ENCODE measurements at places on chromosomes 6 and 20.

DNA sequence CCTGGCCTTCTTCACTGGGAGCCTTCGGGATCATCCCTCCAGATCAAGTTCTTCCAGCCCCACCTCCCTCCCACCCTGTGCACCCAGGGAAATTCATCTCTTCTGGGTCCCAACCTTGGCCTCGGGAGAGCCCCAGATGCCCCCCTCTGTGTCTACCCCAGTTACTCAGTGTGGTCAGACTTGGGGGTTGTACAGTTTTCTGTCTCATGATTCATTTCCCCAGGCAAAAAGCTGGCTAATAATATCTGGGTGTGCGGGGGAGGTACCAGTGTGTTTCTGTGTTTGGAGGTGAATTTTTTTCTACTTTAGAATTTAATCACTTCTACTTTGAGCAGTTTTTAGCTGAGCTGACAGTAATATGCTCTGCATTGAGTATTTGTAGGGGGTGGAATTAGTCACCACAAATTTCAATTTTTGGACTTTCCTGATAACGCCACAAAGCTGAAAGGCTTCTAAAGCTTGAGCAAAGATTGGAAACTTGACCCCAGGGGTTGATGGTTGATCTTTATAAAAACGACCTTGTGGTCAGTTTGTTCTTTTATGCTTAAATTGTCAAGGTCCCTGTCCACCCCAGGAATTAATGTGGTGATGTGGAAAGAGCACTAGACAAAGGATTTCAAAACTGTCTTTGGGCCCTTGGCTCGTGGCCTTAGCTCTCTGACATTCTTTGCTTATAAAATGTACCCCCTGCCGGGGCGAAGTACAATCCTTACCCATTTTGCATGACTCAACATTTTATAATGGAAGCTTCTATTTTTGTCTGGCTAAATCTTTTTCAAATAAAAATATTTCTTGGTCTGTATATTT lies 284.7 kb upstream of the TAB2 start:
- DNase-seq = peak; percentile 80

- DNase-seq = no peak
These were observed 17.8 kb upstream of the FKBP5 start for GRCh38 chr6:35706468-35706867.

DNA sequence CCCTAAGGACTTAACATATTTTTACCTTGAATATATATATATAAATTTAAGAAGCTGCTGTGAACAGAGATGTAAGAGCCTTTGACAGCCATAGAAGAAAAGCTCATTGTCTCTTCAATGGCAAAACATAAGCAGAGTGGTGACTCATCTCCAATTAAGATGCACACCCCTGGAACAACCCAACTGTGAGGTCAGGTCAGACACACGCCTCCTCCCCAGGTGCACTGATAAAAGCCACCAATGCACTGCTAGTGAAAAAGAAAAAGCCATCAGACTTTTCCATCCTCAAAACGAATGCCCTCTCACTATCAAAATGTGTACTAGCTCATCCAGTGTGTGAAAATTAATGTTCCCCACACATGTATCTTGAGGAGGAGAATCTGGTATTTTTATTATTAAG lies 100.1 kb downstream of the SMLR1 start:
- no peak for DNase-seq

DNA sequence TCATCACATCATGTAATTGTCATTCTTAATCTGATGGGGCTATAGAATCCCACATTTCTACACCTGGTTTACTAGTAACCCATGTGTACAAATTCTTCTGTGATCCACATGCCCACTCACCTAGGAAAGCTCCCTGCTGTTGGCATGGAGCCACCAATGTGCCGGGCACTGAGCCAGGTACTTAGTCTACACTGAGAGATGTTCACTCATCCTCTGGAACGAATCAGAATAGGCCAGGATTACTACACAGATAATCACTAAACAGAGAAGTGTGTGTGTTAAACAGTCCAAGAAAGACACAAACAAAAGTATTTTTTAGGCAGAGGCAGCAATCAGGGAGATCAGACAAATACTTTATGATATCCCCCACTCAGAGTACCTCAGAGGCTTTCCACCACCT lies 193.2 kb upstream of the VGLL2 start:
- no peak for DNase-seq

DNA sequence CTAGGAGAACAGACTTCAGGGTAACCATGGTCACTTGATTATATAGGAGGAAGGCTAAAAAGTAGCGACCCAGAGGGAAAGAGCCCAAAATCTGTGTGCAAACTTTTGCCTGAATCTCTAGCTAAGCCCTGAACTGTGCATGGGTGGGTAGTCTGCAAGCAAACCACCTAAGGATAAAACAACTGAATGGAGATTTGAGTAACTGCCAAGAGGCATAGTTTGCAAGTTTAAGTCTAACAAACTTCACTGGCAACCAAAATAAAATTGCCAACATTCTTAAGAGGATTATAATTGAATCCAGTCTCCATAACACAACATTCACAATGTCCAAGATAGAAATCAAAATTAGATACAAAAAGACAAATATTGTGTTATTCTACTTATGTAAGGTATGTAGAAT lies 192.0 kb upstream of the PLN start:
- no peak for DNase-seq

DNA sequence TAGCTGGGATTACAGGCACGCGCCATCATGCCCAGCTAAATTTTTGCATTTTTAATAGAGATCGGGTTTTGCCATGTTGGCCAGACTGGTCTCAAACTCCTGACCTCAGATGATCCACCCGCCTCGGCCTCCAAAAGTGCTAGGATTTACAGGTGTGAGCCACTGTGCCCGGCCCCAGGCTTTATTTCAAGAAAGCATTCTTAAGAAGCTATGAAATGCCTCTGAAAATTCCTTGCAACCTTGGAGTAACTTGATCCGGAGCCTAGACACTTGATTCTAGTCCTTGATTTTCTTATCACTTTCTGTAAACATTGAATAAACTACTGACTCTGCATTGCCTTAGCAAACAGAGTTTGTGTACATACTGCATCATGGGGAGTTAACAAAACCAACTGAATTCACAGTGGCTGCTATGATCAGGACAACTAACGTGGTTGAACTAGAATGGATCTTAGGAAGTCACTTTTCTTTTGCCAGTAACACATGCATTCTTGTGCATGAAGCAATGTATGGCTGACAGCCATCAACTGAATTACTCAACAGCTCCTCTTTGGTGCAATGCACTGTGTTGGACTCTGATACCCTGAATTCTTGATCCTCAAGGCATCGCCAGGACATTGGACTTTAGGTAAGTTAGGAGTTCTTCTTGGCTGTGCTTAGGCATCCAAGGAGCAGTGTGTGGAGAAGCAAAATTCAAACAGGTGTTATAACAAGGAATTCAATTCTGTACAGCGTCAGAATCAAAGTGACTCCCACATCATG lies 102.8 kb upstream of the TMEM170B start:
- DNase-seq = no peak

DNA sequence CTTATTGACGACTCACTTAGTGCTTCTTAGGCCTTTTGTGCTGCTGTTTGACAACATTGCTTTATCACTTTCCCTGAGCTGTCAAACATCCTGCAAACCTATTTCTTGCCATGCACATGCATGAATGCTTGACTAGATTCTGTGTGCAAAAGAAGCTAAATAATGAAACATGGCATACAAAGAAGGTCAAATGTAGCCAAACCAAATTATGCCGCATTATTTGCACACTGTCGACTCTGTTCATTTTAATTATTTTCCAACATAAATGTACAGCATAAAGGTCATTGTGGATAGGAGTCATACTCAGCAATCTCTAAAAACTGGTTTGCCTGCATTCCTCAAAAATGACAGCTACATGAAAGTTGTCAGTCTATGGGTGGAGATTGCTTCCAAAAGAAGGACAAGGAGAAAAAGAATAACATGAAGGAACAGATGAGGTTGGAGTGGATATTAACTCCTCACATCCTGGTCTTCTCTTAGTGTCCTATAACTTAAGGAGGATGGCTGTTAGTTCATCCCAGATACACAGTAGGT lies 123.1 kb upstream of the STXBP5 start:
- no peak for DNase-seq

- peak; percentile 79 for DNase-seq
These were observed 92.4 kb downstream of the PRND start for GRCh38 chr20:4813863-4814695.

GRCh38 chr6:28251661-28252008 lies 434 bp downstream of the ZKSCAN4 start:
- peak; percentile 36 for DNase-seq

- no peak for DNase-seq
These were observed 275.8 kb upstream of the RUNX2 start for GRCh38 chr6:45052325-45052724.

GRCh38 chr6:1611322-1611571 lies 1.5 kb downstream of the FOXC1 start:
- DNase-seq = no peak

DNA sequence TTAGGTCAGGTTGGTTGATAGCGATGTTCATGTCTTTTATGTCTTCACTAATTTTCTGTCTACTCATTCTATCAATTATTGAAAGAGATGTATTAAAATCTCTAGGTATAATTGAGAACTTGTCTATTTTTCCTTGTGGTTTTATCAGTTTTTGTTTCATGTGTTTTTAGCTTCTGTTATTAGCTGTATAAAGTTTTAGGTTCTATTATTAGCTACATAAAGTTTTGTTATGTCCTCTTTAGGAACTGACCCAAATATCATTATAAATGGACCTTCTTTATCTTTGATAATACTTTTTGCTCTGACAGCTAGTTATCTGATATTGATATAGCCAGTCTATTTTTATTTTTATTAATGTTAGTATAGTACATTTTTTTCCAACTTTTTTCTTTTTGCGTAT lies 92.4 kb upstream of the TMEM170B start:
- no peak for DNase-seq

- DNase-seq = peak; percentile 31
These were observed 5.2 kb upstream of the HMGN3 start for GRCh38 chr6:79239536-79240168.

GRCh38 chr6:164229716-164230115 lies 815.2 kb downstream of the QKI start:
- DNase-seq = no peak

- no peak for DNase-seq
These were observed 43.5 kb downstream of the KIF6 start for GRCh38 chr6:39681674-39682121.

GRCh38 chr6:16849280-16849987 lies 88.2 kb upstream of the ATXN1 start:
- no peak for DNase-seq

DNA sequence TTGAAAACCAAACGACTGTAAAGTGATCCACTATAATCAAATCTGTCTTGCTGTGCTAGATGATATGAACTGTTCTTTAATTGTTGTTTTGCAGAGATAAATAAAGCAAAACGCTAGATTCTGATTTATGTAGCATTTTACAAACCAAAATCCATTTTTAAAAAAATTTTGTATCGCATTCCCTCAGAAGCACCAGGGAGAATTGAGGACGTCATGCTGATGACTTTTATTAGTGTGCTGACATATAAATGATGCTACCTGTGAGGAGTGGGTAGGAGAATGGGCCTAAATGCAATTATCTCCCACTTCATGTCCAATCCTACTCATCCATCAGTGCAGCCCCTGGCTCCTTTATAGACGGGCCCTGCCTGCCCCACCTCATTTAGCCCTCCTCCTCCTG lies 282.4 kb downstream of the PACRG start:
- DNase-seq = no peak
